ENCODE measurements at places on chromosomes 1 and 21.

GRCh38 chr1:93005252-93005598, 44.0 kb upstream of the DIPK1A start:
- DNase-seq: no peak

DNA sequence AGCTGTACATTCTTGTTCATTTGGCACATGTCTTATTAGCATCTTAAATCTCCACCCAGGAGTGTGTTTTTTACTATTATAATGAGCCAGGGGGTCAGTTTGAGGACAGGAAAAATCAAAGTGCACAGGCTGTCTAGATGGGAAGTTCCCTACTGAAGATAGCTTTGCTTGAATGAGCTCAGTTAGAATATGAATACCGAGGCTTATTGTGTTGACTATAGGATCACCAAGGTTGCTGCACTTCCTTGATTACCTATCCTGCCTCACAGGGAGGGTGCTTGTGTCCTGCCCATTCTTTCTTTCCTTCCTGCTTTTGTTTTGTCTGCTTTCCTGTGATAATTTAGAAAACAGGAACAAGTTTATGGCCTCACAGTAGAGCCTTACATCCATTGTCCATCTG, 16.3 kb downstream of the PHGDH start:
- no peak for DNase-seq

GRCh38 chr1:97651250-97651649, 269.6 kb downstream of the DPYD start:
- DNase-seq: no peak

DNA sequence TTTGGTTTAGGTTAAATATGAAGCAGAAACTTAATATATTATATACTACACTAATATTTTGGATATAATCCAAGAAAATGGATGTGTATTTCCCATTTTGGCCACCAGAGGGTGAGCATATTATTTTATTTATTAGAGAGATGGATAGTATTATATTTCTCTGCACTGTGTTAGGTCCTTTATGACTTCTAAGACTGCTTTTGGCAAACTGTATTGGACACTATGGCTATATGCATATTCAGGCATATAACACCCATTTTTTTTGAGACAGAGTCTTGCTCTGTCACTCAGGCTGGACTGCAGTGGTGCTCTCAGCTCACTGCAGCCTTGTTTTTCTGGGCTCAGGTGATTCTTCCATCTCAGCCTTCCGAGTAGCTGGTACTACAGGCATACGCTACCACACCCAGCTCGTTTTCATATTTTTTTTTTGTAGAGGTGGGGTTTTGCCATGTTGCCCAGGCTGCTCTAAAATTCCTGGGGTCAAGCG, 17.8 kb upstream of the PGM1 start:
- peak; percentile 41 for DNase-seq

- DNase-seq: peak; percentile 7
Observed at GRCh38 chr1:68570871-68571270, 74.0 kb upstream of the DEPDC1 start.

DNA sequence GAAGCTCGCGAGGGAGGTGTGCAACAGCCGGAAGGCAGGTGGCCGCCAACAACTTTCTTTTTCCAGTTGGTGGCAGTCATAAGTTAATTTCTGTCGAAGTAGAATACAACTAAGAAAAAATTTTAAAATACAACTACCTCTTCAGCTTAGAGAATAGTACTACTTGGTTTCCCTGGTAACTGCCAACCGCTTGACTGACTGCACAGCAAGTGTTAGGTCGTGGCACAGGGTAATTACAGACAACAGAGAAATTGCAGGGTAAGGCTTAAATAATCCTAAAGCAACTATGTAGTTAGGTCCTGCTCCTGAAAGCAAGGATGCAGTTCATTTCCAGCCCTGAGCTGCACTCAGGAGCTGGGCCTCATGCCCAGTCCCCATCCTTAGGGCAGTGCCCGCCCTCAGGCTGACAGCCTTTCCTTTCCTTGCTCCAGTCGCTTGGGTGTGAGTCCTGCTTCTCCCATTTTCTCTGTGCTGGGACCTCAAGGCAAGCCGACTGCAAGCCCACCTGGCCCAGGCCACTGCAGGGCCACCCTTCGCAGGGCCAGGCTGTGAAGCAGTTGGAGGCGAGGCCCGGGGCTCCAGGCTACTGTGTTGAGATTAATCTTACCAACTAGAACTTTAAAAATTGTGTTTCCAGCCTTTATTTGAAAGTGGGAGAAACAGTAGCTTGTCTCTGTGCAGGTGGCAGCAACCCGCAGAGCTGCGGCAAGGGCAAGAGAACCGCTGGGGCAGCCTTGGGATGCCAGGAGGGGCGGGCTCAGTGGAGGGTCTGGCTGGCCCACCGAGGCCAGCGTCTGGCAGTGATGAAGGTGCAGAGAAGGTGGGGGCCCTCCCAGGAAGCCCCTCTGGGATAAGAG, 148.3 kb downstream of the PCBP3 start:
- no peak for DNase-seq

DNA sequence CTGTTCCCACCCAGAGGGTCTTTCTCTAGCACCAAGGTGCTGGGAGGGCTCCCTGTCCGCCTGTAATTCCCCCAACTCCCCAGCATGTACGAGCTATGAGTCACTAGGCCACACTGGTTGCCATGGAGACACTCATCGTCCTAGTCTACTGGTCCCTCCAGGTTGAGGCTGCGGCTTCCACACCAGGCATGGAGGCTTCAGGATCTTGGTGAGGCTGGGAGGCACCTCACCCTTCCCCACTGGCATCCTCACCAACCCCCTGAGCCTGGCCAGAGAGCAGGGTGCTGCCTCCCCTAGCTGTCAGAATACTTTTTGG, 75.6 kb upstream of the KAZN start:
- peak; percentile 62 for DNase-seq

DNA sequence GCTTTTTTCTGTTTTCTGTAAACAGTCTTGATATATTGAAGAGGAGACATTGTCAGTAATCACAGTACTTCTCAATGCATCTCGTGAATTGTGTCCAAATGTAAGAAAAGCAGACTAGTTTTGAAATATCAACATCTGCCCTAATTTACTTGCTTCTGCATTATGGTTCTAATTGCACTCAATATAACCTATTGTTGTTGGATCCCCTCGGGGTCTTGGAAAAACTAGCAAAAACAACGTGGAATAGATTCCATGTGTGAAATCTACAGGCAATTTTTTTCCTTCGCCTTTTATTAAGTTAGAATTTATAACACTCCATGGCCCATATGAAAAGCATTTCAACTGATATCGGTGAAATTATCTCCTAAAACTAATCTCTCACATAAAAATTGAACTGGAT, 236.5 kb downstream of the TTLL7 start:
- no peak for DNase-seq

DNA sequence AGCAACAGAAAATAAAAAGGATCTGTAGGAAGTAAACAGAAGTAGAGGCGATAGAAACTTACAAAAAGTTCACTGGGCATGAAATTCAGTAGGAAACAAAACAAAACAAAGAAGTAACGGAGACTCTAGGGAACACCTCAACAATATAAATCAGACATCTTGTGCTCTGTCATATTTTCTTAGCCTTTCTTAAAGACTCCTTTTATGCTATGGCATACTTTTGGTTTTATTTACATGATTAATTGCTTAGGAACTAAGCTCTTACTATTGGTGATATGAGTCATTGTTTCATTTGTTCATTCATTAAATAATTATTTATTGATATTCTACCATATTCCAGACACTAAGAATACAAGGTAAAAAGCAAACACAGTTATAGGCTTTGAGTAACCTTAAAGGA, 126.6 kb downstream of the KCNT2 start:
- no peak for DNase-seq

- no peak for DNase-seq
Observed at GRCh38 chr1:110004583-110004982, 20.0 kb downstream of the AHCYL1 start.

DNA sequence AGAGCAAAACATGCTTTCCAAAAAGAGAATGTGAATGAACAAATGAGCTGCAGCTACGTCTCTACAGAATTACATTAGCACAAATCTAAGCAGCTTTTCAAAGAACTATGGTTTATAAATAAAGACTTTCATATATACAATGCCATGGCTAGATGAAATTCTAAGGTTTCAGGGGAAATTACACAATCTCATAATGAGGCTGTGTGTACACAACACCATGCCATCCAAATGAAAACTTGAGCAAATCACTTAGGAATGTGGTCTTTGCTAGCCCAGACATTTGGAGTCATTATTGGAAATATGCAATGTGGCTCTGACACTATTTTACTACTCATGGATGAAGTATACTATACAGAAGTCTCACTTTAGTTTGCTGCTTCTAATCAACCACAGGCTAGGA, 37.5 kb downstream of the SPAG17 start:
- peak; percentile 6 for DNase-seq
